ENCODE measurements at places on chromosomes 6 and 20. TPM values are rescaled to one million over a fixed set of nuclear protein-coding genes. Genes with fewer than 3 reads are reported as not detected.

DNA sequence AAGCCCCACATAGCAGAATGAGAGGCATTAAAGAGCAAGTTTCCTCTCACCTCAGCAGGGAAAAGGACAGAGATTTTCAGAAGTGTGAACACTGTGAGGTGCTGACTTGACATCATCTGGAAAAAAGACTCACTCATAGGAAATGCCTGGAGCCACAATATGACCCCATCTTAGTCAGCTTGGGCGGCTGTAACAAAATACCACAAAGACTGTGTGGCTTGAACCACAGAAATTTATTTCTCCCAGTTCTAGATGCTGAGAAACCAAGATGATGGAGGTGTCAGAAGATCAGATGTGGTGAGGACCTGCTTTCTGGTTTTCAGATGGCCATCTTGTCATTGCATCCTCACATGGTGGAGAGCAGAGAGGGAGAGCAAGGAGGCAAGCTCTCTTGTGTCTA lies 253.1 kb downstream of the ADGB start:
- H3K4me1 ChIP-seq: no peaks in the 10 kb centered on the region
- DNase-seq: no peak
- H3K27ac ChIP-seq: no peak overlapping the region
- H3K27me3 ChIP-seq: no peaks in the 10 kb centered on the region
- H3K36me3 ChIP-seq: no peaks in the 10 kb centered on the region
- H3K4me3 ChIP-seq: no peak overlapping the region

DNA sequence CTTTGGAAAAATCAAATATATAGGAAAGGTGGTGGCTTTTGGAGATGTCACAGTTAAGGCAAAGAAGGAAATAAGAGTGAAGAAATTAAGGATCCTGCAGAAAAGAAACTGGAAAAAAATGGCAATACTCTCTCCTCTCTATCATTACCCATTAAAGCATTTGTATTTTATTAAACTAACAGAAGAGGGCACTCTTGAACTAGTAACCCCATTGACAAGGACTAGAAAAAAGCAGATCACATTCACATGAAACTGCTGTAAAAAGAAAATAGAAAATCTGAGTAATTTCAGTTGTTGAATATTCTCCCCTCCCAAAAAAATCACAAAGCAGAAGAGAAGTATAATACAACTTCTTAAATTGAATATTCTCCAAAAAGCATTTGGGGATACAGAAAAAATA lies 104.1 kb upstream of the SLC35B3 start:
- no peak overlapping the region for H3K4me3 ChIP-seq
- H3K4me1 ChIP-seq: no peaks in the 10 kb centered on the region

DNA sequence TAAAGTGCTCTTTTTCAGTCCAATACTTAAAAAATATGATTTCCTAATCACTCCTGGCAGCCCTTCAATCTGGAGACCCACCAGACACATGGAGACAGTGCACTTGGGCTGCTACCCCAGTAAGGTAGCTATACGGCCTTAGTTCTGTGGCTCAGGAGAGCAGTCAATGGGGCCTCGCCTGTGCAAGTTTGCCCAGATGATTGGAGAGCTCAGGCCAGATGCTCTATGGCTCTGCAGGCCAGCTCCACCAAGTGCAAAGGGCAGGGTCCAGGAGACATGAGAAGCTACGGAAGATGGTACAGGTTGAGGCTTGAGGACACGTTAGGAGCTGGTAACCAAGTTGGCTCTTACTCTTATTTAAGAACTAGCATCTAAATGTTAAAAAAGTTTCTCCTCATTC lies 30.7 kb downstream of the STK38 start:
- H3K4me1 ChIP-seq: no peaks in the 10 kb centered on the region
- no peak for DNase-seq
- H3K27me3 ChIP-seq: no peaks in the 10 kb centered on the region
- no peak overlapping the region for H3K27ac ChIP-seq
- H3K4me3 ChIP-seq: no peak overlapping the region
- H3K36me3 ChIP-seq: peaks cover 9% of the 10 kb centered on the region

- H3K4me3 ChIP-seq: no peak overlapping the region
- DNase-seq: no peak
- H3K27me3 ChIP-seq: no peaks in the 10 kb centered on the region
- H3K4me1 ChIP-seq: peaks cover 11% of the 10 kb centered on the region
- no peak overlapping the region for H3K27ac ChIP-seq
- H3K36me3 ChIP-seq: no peaks in the 10 kb centered on the region
Measured at GRCh38 chr6:155492061-155492735, 36.6 kb upstream of the NOX3 start.

FLRT3 gene
- 19.2 TPM for total RNA-seq

- H3K36me3 ChIP-seq: no peaks in the 10 kb centered on the region
- no peak overlapping the region for H3K4me3 ChIP-seq
- no peak overlapping the region for H3K27ac ChIP-seq
- no peak for DNase-seq
Measured at GRCh38 chr6:109631403-109631802, 59.6 kb downstream of the AK9 start.

FOXA2 gene
- 66.1 TPM for total RNA-seq

DNA sequence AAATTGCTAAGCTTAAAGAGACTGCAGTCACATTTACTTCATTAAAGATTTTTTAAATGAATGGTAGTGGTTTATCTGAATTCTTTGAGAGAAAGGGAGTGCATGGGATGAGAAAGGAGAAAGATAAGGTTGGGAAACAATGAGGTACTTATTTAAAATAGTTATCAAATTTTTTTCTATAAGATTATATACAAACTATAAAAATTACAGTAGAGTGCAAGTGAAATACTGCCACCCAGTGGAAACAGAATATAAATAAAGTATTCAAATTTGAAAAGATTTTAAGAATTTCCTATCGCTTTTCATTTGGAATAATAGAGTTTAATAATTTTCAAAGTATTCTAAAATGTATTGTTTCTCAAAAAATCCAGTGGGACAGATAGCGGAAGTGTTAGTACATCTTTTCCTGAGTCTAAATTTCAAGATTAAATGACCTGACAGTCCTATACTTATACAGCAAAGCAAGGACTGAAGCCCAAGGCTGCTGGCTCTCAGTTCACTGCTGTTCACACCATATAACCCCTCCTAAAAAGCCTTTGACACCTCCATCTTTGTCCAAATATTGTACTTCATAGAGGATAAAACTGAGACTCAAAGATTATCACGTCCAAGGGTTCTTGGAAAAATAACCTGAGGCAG lies 31.1 kb downstream of the EPM2A start:
- no peaks in the 10 kb centered on the region for H3K27me3 ChIP-seq
- H3K36me3 ChIP-seq: no peaks in the 10 kb centered on the region
- no peak for DNase-seq
- no peak overlapping the region for H3K4me3 ChIP-seq
- H3K4me1 ChIP-seq: no peaks in the 10 kb centered on the region

DNA sequence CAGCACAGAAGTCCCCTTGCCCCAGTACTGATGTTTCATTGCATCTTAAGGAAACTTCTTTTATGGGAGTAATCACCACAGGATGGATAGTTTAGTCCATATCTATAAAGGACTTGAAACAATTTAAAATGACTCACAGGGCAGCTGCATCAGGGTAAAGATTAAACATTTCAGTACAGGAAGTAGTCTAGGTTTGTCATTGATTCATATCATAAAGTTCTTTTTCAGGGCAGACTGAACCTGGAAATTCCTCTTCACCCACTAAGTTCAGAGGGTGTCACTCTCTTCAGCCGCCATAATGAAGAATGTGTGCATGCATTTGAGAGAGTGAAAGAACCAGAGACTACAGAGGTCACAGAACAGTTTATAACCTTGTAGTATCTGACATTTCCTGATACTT lies 296.3 kb upstream of the JAG1 start:
- no peaks in the 10 kb centered on the region for H3K27me3 ChIP-seq
- H3K27ac ChIP-seq: no peak overlapping the region
- no peak overlapping the region for H3K4me3 ChIP-seq

Data from upper lobe of left lung (tissue), 6 donors.